Activated naive CD4-positive, alpha-beta T cell treated with anti-CD3 and anti-CD28 coated beads, Interleukin-2, amount 50 U/mL, for 16 hours (primary cell): ENCODE measurements at places on chromosomes 1 and 21.
A peak's percentile ranks its signal among the peaks of the same experiment; 100 is the strongest.

- no peak for DNase-seq
These were observed 46.1 kb upstream of the SLC30A1 start for GRCh38 chr1:211625040-211625439.

DNA sequence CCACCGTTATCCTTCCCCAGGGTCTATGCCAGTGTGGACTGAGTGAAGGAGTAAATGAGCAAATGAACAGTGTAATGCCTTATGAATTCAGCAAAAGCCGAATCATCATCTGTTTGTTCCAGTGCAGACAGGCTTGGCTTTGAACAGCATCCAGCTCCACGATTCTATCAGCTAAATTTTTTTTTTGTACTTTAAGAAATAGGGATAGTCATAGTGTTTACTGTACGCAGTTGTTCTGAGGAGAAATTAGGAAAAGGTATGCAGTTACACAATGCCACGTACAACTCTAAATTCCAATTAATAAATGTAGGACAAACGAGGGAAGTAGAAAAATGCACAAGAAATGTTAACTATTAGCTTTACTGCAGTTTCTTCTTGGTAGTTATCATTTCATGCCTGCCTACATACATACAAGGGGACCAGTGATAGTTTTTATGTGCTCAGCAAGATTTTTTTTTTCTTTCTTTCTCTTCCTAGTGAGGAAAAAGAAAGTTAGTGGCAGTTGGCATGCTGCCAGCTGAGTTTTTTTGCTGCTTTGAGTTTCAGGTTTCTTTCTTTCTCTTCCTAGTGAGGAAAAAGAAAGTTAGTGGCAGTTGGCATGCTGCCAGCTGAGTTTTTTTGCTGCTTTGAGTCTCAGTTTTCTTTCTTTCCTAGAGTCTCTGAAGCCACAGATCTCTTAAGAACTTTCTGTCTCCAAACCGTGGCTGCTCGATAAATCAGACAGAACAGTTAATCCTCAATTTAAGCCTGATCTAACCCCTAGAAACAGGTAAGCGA is at the start of gene IFI44L:
TSS of gene IFI44L (plus strand) at position 646 of the 777 bp plus-strand sequence. CDS start 7,468 bp downstream, outside the sequence.
- DNase-seq, result peak; percentile 68

DNA sequence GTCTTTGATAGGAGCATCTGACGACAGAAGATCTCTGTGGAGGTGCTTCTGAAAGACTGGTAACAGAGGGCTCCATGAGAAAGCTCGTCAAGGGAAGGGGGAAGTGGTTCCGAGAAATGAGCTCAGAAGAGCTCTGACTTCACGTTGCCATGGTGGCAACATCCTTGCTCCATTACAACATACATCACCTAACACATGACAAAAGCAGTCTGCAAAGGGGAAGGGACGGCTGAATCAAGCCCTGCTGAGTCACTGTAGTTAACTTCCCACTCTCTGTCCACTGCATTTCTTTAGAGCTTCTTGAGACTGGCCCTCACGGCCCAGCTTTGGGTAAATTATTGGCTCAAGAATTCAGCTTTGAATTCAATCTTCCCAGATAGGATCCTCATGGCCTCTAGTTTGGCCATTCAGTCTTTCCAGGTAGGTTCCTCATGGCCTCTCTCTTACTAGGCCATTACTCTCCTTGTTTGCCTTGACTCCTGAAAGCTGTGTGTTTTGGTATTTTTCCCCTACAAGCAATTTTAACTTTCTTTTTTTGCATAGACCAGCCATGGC is 88.0 kb upstream of the ZNF648 start:
- no peak for DNase-seq

DNA sequence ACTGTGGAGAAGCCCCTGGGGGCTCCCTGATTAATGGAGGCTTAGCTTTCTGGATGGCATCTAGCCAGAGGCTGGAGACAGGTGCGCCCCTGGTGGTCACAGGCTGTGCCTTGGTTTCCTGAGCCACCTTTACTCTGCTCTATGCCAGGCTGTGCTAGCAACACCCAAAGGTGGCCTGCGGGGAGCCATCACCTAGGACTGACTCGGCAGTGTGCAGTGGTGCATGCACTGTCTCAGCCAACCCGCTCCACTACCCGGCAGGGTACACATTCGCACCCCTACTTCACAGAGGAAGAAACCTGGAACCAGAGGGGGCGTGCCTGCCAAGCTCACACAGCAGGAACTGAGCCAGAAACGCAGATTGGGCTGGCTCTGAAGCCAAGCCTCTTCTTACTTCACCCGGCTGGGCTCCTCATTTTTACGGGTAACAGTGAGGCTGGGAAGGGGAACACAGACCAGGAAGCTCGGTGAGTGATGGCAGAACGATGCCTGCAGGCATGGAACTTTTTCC is 24.8 kb downstream of the PCSK9 start:
- no peak for DNase-seq

- DNase-seq, result no peak
These were observed 56.4 kb downstream of the LHX4 start for GRCh38 chr1:180286417-180286816.

DNA sequence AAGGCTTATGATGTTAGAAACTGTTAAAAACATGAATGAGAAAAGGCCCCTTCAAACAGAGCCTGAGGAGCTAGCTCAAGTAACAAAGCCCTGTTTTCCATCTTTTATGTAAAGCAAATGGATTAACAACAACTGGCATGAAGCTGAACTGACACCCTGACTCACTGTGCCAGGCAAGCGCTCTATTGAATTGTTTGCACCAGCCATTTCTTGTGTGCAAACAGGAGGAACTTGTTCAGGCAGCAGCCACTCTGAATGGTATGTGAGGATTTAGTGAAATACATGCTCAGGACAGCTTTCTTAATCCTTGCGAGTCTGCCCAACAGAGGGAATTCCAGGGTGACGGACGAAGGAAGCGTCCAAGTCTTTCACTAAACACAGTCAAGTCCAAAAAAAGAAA is 291.1 kb upstream of the ADGRL2 start:
- no peak for DNase-seq

GRCh38 chr1:22754824-22755223 is 44.2 kb downstream of the EPHB2 start:
- DNase-seq, result no peak
